ENCODE measurements at places on chromosomes 7 and 10. TPM values are rescaled to one million over a fixed set of nuclear protein-coding genes. Genes with fewer than 3 reads are reported as not detected.

Gene ZKSCAN1
- 57.4 TPM for total RNA-seq

Gene DPY19L1
- 59.2 TPM for total RNA-seq

Gene TMEM270
- not detected for total RNA-seq

Gene ITPRID1
- 0.27 TPM for total RNA-seq

Gene TLX1
- total RNA-seq, result not detected
